Astrocyte of the hippocampus (primary cell): ENCODE measurements at places on chromosomes 13 and 19.
A peak's percentile ranks its signal among the peaks of the same experiment; 100 is the strongest.

DNA sequence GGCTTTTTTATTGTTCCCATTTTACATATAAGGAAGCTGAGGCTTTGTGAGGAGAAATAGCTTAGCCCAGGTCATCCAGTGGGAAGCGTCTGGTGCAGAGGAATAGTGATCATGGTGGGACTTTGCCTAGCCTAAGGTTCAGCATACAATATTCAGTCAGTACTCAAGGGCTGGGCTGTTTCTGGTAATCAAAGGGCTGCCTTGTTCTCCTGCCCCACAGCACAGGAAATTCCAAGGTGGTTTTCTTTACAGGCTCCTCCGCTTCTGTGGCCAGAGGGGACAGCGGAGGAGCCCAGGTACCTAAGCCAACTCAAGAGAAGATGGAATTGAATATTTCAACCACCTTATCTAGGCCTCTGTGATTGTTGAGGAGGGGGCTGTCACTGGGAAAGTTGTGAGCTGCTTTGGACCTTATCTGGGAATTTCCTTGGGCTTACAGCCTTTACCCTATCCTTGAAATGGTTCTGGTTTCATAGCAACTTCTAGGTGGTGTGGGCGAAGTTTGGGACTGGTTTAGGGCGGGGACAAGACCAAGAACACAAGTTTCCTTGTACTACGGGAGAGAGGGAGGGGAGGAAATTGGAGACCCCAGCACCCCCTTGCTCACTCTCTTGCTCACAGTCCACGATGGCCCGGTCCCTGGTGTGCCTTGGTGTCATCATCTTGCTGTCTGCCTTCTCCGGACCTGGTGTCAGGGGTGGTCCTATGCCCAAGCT is at the start of gene MIA:
Gene MIA (plus strand): TSS at position 606 of the 716 bp plus-strand sequence. CDS start 22 bp downstream, at position 628.
- DNase-seq, result peak; percentile 27

GRCh38 chr13:111395511-111396393 is 75.3 kb downstream of the TEX29 start:
- no peak for DNase-seq

DNA sequence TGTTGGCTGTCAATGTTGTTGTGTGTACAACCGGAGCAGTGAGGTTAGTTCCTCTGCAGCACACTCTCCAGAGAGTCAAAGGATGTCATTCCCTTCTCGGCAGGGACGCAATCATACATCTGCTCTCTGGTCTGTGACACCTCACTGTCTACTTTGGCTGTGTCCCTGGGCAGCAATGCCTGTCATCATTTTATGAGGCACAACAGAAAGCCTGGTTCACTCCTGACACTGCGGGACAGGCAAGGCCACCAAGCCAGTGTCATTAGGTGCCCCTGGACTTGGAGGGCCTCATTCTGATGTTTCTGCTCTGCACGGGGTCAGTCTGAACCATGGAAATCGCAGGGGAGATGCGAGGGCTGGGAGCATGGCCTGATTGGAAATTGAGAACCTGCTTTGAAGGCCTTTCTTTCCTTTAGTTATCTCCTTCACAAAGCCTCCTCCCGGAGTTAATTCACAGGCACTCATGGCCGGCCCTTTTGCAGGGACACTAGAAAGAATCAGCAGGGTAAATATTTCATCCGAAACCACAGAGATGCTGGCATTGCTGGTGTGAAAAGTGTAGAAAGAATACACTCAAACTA is 284.4 kb downstream of the ZNF536 start:
- DNase-seq, result no peak

DNA sequence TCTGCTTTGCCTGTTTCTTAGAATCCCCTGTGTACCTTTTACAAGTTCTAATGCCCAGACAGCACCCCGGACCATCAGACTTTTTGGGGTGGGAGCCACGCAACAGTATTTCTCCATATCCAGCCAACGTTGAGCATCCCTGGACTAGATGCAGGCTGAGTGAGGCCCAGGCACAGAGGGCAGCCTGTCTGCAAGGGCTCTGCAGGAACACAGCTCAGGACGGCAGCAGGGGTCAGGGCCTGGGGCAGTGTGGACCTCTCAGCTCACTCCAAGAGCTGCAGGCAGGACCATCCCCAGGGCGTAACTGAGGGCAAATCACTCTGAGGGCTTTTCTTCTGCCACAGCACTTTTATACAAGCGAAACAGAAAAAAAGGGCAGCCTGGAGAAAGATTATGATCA is 95.8 kb downstream of the DNAJC15 start:
- no peak for DNase-seq

GRCh38 chr13:93758575-93758974 is 532.0 kb downstream of the GPC6 start:
- no peak for DNase-seq

DNA sequence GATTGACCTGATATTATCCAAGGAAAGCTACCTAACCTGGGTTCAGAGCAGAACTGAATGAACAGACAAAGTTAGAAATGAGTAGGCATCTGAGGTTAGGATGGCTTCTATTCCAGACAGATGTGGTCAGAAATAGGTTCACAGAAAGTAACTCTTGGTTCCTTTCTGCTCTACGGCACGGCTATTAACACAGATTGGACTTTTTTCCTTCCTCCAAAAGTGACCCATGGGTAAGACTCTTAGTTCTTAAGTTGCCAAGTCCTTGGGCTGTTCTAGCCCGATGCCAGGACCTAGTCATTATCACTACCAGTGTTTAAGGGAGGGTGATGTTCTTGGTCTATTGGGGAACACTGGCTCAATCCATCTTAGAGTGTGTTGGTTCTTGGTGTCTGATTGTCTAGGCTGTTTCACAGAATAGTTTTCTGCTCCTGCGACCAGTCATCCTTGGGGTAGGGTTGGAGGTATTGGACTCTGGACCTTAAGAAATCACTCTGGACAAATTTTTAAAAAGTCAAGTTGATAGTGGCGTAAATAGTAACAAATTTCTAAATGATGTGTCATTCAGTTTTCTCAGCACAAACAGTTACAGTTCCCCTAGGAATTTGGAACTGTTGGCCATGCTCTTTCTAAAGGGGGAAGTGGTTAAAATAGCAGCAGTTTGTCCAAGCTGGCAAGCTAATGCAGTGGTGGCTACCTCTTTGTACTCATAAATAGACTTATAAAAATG is 60.1 kb upstream of the MYCBP2 start:
- peak; percentile 85 for DNase-seq

GRCh38 chr19:34474233-34474989 is 7.1 kb upstream of the WTIP start:
- DNase-seq, result no peak

DNA sequence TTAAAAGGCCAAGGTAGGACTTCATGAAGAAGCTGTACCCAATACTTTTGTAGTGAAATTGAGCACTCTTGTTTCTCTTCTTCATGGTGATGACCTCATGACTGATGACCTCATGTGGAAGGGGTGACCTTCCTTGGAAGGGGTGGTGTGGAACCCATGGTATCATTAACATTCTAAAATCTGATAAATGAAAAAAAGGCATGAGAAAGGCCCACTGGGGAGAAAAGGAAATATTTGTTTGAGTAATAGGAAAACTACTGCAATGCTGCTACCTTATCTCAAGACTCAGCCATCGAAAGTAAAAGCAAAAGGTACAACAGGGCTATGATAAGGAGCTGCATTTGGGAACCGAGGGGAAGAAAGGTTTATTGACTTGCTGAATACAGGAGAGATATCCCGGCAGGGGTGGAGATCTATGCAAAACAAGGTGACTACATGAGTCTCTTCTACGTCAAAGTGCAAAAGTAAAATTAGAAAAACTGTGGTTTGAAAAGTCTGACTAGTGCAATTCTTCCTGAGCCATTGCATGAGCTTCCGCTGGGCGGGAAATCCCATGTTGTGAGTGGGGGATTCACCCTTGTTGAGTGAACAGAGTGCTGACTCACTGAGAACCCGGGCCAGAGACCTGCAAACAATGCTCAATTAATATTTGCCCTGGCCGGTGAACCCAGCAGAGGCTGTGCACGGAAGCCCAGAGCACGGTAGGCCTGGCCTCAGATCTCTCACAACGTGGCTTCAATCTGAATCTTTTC is 138.9 kb upstream of the RFC3 start:
- peak; percentile 81 for DNase-seq
